ENCODE measurements at places on chromosomes 11 and 22. TPM values are rescaled to one million over a fixed set of nuclear protein-coding genes. Genes with fewer than 3 reads are reported as not detected.

The GGTLC2 gene
- total RNA-seq = not detected

The NXPE4 gene
- total RNA-seq = not detected

The MCHR1 gene
- total RNA-seq = 0.91 TPM

- peaks cover 4% of the 10 kb centered on the region for H3K4me1 ChIP-seq
- no peaks in the 10 kb centered on the region for H3K27me3 ChIP-seq
- no peak overlapping the region for H3K4me3 ChIP-seq
- no peak for DNase-seq
- no peak overlapping the region for H3K27ac ChIP-seq
These were observed 1.7 kb downstream of the ANKK1 start for GRCh38 chr11:113389272-113389671.

DNA sequence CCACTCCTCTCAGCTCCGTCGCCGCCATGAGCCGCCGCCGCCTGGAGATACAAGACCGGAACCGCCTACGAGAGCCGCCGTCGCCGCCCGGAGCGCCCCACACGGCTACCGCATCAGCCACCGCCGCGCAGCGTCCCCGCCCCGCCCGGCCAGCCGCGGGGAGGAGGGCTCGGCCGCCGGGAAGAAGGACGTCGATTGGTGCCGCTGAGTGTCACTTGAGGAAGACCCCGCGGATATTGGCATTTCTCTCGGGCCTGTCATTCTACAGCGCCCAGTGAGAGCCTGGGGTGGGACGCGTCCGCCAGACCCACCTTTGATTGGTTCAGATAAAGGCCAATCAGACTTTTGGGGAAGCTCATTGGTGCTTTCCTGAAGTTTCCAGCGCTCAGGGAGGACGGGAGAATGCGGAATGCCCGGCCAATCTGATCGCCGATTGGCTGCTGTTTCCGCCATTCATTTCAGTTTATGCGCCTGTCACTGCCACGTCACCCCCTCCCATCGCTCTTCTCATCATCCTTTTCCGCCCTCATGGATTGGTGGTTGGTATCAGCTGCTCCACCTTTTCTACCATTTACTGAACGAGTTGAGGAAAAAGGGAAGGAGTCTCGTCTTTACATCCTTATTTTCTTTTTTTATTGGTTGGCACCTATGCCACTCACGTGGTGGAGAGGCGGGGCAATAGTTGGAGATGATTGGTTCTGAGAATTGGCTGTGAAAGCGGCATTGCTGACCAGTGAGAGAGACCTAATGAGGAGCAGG is at the start of gene OSBP:
Gene OSBP (minus strand): TSS at position 138 of the 759 bp plus-strand sequence. CDS start 110 bp downstream, at position 28.
- DNase-seq = peak; percentile 100
- H3K27ac ChIP-seq = peak within 1 kb of the TSS; percentile 61
- H3K36me3 ChIP-seq = no peaks in the 10 kb centered on the region
- H3K4me3 ChIP-seq = peak within 1 kb of the TSS; percentile 76
- H3K27me3 ChIP-seq = no peaks in the 10 kb centered on the region

GRCh38 chr11:108887436-108888238 is 222.8 kb downstream of the DDX10 start:
- H3K27me3 ChIP-seq = no peaks in the 10 kb centered on the region
- H3K27ac ChIP-seq = no peak overlapping the region

- no peaks in the 10 kb centered on the region for H3K4me1 ChIP-seq
- peaks cover 67% of the 10 kb centered on the region for H3K36me3 ChIP-seq
- H3K4me3 ChIP-seq = no peak overlapping the region
- H3K27me3 ChIP-seq = no peaks in the 10 kb centered on the region
These were observed 25.6 kb downstream of the FADS2 start for GRCh38 chr11:61853698-61854169.

DNA sequence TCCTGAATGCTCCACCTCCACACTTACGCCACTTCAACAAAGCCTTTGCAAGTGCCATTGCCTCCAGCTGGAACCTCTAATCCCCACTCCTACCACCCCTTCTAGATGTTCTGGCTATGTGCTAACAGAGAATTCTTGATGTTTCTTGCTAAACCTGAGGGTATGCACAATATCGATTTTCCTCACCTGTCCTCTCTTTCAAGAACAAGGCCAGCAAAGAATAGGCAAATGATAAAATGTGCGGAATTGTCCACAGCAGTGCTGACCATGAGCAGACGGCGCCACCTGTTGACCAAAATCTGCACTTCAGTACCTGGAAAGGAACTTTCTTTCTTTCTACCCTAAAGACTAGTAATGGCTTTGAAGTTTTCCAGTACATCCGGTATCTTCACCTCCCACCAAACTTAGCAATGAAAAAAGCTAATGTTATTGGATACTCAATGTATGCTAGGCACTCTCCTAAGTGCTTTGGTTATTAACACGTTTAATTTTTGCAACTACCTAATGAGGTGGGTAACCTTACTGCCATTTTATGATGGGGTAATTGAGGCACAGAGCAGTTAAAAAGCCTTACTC is 3.4 kb downstream of the TIMM10 start:
- H3K4me1 ChIP-seq = peaks cover 5% of the 10 kb centered on the region
- H3K36me3 ChIP-seq = peaks cover 5% of the 10 kb centered on the region
- H3K27ac ChIP-seq = no peak overlapping the region
- no peaks in the 10 kb centered on the region for H3K27me3 ChIP-seq
- no peak overlapping the region for H3K4me3 ChIP-seq
- no peak for DNase-seq

- H3K4me1 ChIP-seq = no peaks in the 10 kb centered on the region
- no peaks in the 10 kb centered on the region for H3K27me3 ChIP-seq
- H3K4me3 ChIP-seq = no peak overlapping the region
- no peak overlapping the region for H3K27ac ChIP-seq
- no peak for DNase-seq
- H3K36me3 ChIP-seq = no peaks in the 10 kb centered on the region
These were observed 18.1 kb upstream of the CADM1 start for GRCh38 chr11:115522302-115522701.

All from H1 (cell line).